Right atrium auricular region (tissue), 2 donors: ENCODE measurements at places on chromosomes 4 and X. TPM values are rescaled to one million over a fixed set of nuclear protein-coding genes. Genes with fewer than 3 reads are reported as not detected.

DNA sequence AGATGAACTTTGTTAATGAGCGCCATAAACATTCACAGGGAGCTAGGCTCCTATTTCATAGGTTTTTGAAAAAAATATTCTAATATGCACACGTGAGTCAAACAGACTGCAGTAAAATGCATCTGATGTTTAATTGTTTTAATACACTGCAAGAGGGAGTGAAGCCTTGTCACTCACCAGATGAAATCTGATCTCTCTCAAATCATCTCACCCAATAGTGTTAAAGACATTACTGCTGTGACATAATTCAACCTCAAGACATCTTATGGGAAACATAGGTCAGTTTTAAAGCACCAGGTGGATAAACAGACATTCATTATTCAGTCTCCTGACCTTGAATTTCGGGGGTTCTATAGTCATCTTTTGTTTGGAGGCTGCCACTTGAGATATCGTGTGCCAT lies 148.3 kb downstream of the MAML3 start:
- H3K4me1 ChIP-seq = no peaks in the 10 kb centered on the region
- H3K27ac ChIP-seq = no peak overlapping the region
- H3K36me3 ChIP-seq = no peaks in the 10 kb centered on the region
- no peaks in the 10 kb centered on the region for H3K27me3 ChIP-seq
- H3K4me3 ChIP-seq = no peak overlapping the region

- H3K27ac ChIP-seq = no peak overlapping the region
- H3K4me1 ChIP-seq = no peaks in the 10 kb centered on the region
- H3K4me3 ChIP-seq = no peak overlapping the region
- H3K36me3 ChIP-seq = no peaks in the 10 kb centered on the region
- DNase-seq = no peak
- no peaks in the 10 kb centered on the region for H3K27me3 ChIP-seq
These were observed 52.6 kb downstream of the SULT1B1 start for GRCh38 chr4:69707807-69708206.

DNA sequence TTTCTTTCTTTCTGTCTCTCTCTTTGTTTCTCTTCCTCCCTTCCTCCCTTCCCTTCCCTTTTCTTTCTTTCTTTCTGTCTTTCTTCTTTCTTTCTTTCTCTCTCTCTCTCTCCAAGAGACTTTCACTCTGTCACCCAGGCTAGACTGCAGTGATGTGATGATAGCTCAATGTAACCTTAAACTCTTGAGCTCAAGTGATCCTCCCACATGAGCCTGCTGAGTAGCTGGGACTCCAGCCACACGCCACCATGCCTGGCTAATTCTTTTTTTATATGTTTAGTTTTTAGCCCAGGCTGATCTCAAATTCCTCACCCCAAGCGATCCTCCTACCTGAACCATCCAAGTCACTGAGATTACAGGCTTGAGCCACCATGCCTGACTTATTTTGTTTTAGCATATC lies 64.3 kb upstream of the EMCN start:
- no peak overlapping the region for H3K27ac ChIP-seq
- no peak overlapping the region for H3K4me3 ChIP-seq
- no peaks in the 10 kb centered on the region for H3K36me3 ChIP-seq
- DNase-seq = no peak
- no peaks in the 10 kb centered on the region for H3K4me1 ChIP-seq

DNA sequence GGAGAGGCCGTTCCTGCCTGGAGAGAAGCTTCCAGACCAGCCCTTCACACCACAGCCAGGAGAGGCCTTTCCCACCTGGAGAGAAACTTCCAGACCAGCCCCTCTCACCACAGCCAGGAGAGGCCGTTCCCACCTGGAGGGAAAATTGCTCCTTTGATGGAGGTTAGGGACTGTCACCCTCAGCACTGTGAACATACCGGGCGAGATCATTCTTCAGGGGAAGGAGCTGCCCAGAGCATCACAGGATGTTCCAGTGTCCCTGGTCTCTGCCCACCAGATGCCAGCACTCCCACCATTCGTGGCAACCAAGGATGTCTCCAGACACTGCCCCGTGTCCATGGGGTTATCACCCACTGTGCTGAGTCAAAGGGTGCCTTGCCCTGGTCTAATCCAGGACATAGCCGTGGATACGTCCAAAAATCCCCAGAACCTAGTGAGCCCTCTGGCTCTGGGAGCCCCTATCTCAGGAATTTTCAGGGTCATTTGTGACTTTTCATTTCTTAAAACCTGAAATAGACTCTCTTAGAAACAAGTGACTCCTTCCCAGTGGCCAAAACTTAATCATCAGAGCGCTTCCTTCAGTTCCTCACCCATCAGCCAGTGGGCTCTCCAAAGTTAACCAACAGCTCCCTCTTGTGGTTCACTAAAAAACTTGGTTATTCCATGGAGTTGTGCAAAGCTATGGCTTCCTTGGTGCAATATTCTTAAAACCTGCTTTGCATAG lies 80.2 kb downstream of the CRMP1 start:
- no peak overlapping the region for H3K4me3 ChIP-seq
- H3K27ac ChIP-seq = no peak overlapping the region
- H3K27me3 ChIP-seq = no peaks in the 10 kb centered on the region
- H3K36me3 ChIP-seq = peaks cover 45% of the 10 kb centered on the region

Gene COL25A1
- total RNA-seq = 0.59 TPM

Gene PDCL2
- not detected for total RNA-seq

Gene BEX1
- 5.9 TPM for total RNA-seq

Gene CYTL1
- total RNA-seq = not detected

Gene PCSK1N
- total RNA-seq = 12.5 TPM

Gene UXT
- total RNA-seq = 108 TPM
